ENCODE measurements at places on chromosomes 2 and 18.

GRCh38 chr2:157085522-157085921, 172.0 kb upstream of the GALNT5 start:
- DNase-seq = no peak

- no peak for DNase-seq
Measured at GRCh38 chr2:72605836-72606442, 219.9 kb downstream of the EXOC6B start.

DNA sequence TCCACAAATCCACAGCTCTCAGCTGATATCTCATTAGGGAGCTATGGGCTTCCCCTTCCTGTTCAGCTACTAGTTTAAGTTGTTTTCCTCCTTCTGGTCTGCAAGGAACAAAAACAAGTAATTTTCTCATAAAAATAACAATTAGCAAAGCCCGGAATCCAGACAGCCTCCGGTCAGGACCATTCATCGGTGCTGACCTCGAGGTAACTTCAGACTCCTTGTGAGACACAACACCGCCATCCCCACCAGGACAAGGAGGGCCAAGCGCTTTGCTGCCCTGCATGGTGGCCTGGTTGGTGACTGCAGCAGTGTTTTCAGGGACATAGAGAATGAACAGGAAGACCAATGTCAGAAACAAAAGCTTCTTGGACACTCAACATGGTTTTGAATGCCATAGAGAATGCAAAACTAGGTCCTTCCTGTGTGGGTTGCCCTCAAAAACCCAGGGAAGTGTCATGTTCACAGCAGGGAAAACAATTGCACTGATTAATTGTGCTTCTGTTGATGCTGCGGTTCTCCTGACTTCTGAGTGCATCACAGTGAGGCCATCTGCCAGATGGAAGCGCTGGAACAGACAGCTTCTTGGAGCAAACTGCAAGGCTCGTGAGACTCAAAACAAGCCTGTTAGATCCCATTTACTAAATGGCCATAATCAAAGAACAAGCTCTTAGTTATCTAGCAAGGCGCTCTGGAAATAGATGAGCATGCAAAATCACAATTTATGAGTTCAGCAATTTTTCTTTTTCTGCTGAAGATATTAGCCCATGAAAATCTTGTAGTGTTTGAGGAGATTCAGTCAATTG, 77.1 kb downstream of the HS1BP3 start:
- no peak for DNase-seq

DNA sequence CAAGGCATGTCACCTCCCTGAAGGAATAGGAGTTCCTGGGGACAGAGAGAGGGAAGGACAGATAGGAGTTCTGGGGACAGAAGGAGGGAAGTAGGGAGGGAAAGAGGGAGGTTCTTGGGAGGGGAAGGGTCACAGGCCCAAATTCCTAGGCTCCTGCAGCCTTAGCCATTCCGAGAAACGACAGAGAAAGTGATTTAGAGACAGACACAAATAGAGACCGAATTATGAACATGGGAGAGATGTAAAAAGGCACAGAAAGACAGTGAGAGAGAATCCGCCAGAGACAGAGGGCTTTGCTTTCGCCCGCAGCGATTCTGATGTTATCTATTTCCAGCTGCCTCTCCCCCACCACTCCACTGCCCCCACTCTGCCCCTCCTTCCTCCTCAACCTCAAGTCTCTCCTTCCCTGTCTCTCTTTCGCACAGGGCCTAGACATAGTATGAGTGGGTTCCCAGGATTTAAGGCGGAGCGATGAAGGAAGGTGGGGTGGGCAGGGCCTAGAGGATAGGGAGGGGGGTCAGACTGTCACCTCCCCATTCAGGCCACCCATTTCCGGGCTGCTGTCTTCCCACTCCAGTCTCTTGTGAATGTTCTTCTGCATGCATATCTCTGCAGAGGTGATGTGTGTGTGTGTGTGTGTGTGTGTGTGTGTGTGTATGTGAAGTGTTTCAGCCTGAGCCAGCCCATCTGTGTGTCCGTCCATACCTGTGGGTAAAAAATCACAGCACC, 3.3 kb upstream of the WNT6 start:
- no peak for DNase-seq

DNA sequence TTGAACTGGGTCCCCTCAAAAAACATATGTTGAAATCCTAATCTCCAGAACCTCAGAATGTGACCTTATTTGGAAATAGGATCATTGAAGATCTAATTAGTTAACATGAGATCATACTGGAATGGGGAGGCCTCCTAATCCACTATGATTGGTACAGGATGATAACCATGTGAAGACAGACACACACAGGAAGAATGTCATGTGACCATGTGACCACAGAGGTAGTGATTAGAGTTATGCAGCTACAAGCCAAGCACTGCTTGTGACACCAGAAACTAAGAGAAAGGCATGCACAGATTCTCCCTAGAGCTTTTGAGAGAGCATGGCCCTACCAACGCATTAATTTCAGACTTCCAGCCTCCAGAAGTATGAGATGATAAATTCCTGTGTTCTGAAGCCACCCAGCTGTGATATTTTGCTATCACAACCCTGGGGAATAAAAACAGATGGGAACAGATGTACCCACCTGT, 47.0 kb upstream of the TGIF1 start:
- peak; percentile 22 for DNase-seq

GRCh38 chr2:9003366-9003615, 193 bp downstream of the MBOAT2 start:
- no peak for DNase-seq

Measured in CD4-positive, alpha-beta T cell treated with Interleukin-6 at 100 ng/mL for 8 hours (primary cell).